Activated T-helper 1 cell treated with anti-CD3 and anti-CD28 coated beads, Interleukin-12 subunit alpha, Interleukin-12 subunit beta, Interleukin-2, Interleukin-4 antibody, amounts not matched to agents 30 ng/mL and 10 ng/mL and 1 ng/mL, durations not matched to agents 14 hours and 24 hours and 36 hours (primary cell): ENCODE measurements at places on chromosomes 7 and 10.
A peak's percentile ranks its signal among the peaks of the same experiment; 100 is the strongest.

GRCh38 chr7:1283337-1283736 is 50.7 kb downstream of the UNCX start:
- H3K4me1 ChIP-seq, result no peaks in the 10 kb centered on the region
- no peaks in the 10 kb centered on the region for H3K36me3 ChIP-seq
- DNase-seq, result no peak
- no peak overlapping the region for H3K27ac ChIP-seq
- peaks cover 3% of the 10 kb centered on the region for H3K27me3 ChIP-seq
- H3K4me3 ChIP-seq, result no peak overlapping the region

GRCh38 chr7:926061-927030 is 28.1 kb downstream of the ADAP1 start:
- H3K36me3 ChIP-seq, result peaks cover 10% of the 10 kb centered on the region
- H3K27me3 ChIP-seq, result peaks cover 4% of the 10 kb centered on the region
- H3K27ac ChIP-seq, result no peak overlapping the region
- DNase-seq, result no peak
- H3K4me1 ChIP-seq, result peaks cover 38% of the 10 kb centered on the region

GRCh38 chr10:128526791-128527375 is 400.7 kb upstream of the MKI67 start:
- H3K27ac ChIP-seq, result no peak overlapping the region
- no peaks in the 10 kb centered on the region for H3K4me1 ChIP-seq
- no peak for DNase-seq
- no peak overlapping the region for H3K4me3 ChIP-seq
- H3K27me3 ChIP-seq, result peaks cover 2% of the 10 kb centered on the region

DNA sequence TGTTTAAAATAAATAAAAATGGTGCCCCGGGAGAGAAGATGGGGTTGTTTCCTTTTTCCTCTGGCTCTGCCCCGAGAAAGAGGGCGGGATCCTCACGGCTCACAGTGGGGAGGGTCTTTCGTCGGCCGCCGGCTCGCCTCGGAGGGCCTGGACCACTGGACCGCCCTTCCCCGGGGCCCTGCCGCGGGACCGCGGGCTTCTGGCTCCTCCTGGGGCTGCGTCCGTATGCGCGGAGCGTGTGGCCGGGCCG is 3.5 kb upstream of the IGF2BP3 start:
- H3K27me3 ChIP-seq, result peaks cover 58% of the 10 kb centered on the region
- no peak for DNase-seq
- H3K4me1 ChIP-seq, result peaks cover 39% of the 10 kb centered on the region
- H3K27ac ChIP-seq, result peak overlapping the region; percentile 61
- H3K36me3 ChIP-seq, result no peaks in the 10 kb centered on the region
